Fibroblast of gingiva (primary cell): ENCODE measurements at places on chromosomes 7 and 10.

DNA sequence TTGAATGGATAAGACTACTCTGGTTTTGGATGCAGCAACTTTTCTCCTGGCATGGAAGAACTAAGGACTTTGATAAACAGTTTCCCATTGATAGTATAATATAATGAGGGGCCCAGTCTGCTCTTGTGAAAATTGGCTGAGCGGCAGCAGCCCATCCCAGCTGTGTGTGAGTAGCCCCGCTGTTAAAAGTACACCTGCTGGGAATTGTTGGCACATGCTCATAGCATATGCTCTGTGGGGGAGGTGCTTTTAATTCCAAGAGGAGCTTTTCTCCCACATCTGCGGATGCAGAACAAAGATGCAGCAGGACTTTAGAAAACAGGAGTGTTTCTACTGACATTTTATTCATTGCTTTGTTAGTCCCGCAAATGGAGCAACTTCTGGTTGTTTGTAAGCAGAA, 19.0 kb downstream of the SRI start:
- no peak for DNase-seq

- DNase-seq, result peak; percentile 88
These were observed 6.9 kb upstream of the HYCC1 start for GRCh38 chr7:23020742-23021401.

DNA sequence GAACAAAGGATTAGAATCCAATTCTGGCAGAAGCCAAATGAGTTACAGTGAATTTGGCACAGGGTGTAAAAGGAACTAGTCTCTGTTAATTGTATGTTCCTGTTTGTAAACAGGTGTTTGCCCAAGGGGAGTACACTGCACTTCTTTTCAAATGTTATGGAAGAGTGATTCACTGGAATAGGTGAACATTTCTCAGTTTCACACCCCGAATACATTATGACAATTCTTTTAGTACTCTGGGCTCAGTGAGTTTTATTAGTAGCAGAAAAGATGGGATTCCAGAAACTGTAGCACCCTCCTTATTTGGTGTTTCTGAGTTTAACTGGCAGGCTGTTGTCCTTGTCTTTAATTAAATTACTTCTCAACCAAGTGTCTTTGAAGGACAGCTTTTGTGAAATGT, 329.2 kb downstream of the BBS9 start:
- DNase-seq, result no peak

- DNase-seq, result no peak
These were observed 442.1 kb upstream of the NRP1 start for GRCh38 chr10:33776419-33777070.

GRCh38 chr7:74657692-74658177, at the start of gene GTF2I:
Gene GTF2I, plus strand, starts transcription at chr7:74657718. Its CDS starts 31,411 bp downstream, at chr7:74689129.
- DNase-seq, result no peak

- no peak for DNase-seq
These were observed 695.8 kb downstream of the TYW1 start for GRCh38 chr7:67692425-67692824.

DNA sequence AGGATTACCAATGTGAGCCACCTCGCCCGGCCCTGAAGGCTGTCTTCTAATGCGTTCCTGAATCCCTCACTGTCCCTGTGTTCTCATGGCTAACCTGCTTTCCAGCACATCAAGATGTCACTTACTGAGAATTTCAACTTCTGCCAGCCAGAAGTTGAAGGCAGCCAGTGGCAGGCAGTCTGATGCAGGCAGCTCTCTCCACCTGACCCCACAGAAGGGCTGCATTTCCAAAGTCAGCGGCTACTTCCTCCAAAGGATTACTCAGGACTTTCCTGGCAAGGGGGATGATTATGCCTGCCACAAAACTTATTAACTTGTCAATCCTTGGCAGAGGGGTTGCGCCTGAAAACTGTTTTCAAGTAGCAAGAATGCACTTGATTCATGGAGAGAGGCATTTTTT, 1219.4 kb downstream of the TYW1 start:
- DNase-seq, result no peak

GRCh38 chr7:106563466-106564150, 97.3 kb downstream of the CCDC71L start:
- DNase-seq, result peak; percentile 49

DNA sequence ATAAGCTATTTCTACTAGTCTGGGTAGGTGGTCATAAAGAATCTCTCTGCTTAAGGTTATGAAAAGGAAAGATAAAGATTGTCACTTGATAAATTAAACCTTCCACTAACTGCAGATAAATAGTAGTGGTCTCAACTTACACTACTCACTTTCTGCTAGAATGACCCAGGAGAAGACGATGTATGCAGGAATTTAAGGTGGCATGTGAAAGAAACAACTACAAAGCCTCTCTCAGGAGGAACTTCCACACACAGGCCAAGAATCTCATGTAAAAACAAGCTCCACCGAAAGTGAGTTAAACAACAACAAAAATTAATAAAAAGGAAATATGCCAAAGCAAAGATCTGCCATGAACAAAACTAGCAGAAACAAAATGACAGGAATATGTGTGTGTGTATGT, 165.4 kb downstream of the CDC14C start:
- no peak for DNase-seq

- DNase-seq, result no peak
These were observed 12.6 kb downstream of the FKBP6 start for GRCh38 chr7:73340514-73340913.

- DNase-seq, result no peak
These were observed 125.8 kb downstream of the ANKRD7 start for GRCh38 chr7:118350260-118350659.

GRCh38 chr7:67809586-67809985, 813.0 kb downstream of the TYW1 start:
- no peak for DNase-seq

DNA sequence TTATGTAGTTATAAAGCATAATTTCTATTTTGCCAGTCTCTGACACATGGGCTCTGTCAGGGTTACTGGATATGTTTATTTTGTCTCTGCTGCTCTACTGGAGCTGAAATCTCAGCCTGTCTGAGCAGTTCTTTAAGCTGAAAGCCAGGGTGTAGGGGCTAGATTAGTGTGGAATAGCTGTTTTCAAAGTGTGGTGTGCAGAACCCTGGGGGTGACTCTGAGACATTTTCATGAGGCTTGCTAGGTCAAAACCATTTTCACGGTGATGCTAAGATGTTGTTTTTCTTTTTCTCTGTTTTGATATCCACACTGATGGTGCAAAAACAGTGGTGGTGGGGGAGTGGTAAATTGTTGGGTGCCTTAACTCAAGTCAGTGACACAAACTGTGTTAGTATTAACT, 45.5 kb downstream of the CREM start:
- no peak for DNase-seq

- no peak for DNase-seq
These were observed 1.8 kb downstream of the ZMYND11 start for GRCh38 chr10:137031-137430.

GRCh38 chr10:119325131-119325530, 117.8 kb downstream of the GRK5 start:
- DNase-seq, result no peak

GRCh38 chr7:4944939-4945338, 14.0 kb downstream of the MMD2 start:
- no peak for DNase-seq

DNA sequence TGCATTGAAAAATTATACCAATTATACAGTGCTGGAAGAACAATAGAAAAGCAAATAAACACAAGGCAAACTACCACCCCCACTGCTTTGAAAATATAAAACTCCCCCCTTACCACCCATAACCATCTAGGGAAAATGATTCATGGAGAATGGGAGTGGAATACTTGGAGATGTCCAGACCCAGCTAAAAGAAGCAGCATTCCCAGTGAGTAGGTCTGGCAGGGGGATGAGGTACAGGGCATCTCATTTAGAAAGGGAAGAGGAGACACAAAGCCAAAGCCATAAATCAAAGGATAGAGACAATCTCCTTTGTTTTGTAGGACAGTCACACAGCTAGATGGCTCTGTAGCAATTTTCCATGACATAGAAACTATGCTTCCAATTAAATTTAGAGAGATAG, 36.0 kb upstream of the DGKI start:
- no peak for DNase-seq

DNA sequence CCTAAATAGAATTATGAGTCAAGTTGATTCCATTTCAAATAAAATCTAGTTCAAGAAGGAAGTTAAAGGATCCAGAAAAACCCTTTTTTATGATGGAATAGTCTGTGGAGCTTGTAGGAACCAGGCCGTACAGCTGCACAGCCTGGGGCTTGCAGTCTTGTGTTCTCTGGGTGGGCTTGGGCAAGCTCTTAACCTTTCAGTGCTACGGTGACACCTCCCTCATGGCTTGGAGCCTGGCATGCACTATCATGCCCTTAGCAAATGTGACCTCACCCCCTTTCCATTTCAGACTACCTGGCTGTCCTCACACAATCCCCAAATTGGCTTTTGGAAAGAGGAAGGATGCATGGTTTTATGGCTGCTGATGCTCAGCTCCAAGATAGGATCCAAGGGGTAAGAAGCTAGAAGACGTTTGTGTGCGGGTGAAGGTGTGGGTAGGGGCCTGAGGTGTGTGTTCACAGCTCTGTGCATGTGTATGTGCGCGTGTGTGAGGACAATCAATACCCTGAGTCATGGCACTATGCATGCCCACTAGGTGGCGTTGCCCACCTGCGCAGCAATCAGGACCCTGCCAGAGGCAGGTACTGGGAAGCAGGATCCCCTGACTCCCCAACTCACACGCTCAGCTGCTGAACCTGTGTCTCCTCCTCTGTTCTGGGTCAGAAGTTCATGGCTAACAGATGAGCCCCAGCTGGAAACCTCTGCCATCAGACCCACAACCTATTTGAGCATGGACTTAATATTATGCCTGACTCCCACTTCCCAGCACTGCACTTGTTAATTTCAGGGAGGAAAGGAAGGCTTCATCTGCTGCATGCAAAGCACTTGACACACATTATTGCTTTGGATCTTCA, 113.4 kb downstream of the PTPN20 start:
- DNase-seq, result peak; percentile 18

DNA sequence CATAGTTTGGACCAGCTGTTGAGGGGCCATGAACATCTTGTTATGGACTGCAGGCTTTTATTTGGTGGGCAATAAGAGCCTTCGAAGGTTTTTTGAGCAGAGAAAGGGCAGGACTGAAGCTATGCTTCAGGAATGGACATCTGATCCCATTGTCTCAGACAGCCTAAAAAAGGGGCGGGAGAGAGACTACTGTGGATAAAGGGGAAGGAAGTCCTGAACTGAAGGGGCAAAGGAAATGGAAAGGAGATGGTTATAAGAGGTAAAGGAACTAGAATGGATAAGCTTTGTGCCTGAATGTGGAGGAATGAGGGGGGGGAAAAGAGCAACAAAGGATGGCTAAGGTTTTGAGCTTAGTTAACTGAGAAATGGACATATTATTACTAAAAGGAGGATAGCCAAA, 172.5 kb downstream of the SKAP2 start:
- no peak for DNase-seq

GRCh38 chr10:99779335-99779734, 3.1 kb upstream of the ABCC2 start:
- DNase-seq, result peak; percentile 70

GRCh38 chr10:100847440-100847839, 65.3 kb upstream of the SLF2 start:
- DNase-seq, result no peak

DNA sequence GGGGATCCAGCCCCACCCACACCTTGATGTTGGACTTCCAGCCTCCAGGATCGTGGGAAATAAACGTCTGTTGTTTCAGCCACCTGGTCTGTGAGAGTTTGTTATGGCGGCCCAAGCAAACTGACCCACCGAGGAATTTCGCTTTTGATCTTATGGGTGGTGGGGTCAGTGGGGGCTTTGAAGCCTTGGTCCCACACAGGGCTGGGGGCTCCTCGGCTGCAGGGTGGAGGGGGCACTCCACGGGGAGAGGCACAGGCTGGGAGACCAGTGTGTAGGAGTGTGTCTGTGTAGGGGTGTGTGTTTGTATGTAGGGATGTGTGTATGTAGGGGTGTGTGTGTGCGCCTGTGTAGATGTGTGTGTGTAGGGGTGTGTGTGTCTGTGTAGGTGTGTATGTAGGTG, 48.1 kb upstream of the PSMG3 start:
- DNase-seq, result no peak

GRCh38 chr10:47370878-47371277, 13.2 kb downstream of the ZNF488 start:
- DNase-seq, result no peak

DNA sequence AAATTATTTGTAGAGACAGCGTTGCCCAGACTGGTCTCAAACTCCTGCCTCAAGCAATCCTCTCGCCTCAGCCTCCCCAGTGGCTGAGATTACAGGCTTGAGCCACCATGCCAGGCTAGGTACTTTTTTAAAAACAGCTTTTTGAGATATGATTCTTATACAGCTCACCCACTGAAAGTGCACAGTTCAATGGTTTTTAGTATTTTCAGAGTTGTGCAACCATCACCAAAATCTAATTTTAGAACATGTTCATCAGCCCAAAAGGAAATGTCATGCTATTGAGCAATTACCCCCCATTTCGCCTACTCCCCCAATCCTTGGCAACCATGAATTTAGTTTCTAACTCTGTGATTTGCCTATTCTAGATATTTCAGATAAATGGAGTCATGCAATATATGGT, 73.7 kb downstream of the EVX1 start:
- DNase-seq, result peak; percentile 34

- no peak for DNase-seq
These were observed 11.5 kb downstream of the HNRNPA2B1 start for GRCh38 chr7:26188957-26189541.

GRCh38 chr7:95213148-95213547, 111.2 kb downstream of the PON1 start:
- peak; percentile 9 for DNase-seq

GRCh38 chr10:119714484-119714816, 11.4 kb upstream of the INPP5F start:
- no peak for DNase-seq

DNA sequence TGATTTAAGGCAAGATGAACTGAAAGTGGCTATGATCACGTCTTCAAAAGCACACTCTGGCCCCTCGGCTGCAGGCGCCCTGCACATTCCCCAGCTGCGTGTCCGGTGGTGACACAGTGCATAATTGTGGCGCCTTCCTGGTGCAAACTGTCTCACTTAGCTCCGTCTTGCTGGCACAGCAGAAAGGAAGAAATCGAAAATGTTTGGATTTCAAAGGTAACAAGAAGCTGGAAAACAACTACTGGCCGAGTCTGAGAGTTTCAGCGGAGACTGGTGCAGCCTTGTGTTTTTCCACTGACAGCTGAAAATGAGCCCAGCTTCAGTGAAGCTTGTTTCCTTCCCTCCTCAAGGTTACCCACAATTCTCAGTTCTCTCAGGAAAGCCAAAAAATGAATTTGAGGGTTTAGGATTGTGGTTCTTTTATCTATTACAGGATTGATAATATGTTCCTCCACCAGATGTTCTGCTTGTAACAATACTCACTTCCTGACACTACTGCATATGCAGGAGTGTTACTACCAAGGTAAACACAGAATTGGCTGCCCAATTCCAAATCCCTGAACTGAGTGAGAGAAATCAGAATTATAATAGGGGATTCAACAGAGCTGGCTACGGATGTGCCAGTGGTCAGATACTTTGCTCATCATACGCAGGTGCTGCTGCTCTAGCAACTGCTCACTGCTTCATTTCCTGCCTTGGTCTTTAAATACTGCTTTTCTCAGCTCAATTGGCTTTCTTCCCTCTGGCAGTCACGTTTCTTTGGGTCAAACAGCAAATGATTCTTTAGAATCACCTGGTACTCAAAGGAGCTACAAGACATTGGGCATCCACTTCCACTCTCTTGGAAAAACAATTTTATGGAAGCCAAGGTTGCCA, 63.7 kb downstream of the TRUB1 start:
- DNase-seq, result no peak
